Stimulated activated CD8-positive, alpha-beta memory T cell treated with anti-CD3 and anti-CD28 coated beads, Interleukin-4, amount 100 ng/mL, for 48 hours (primary cell): ENCODE measurements at places on chromosomes 2 and 18.
A peak's percentile ranks its signal among the peaks of the same experiment; 100 is the strongest.

- no peak for DNase-seq
These were observed 36.8 kb downstream of the EML6 start for GRCh38 chr2:54760310-54760709.

DNA sequence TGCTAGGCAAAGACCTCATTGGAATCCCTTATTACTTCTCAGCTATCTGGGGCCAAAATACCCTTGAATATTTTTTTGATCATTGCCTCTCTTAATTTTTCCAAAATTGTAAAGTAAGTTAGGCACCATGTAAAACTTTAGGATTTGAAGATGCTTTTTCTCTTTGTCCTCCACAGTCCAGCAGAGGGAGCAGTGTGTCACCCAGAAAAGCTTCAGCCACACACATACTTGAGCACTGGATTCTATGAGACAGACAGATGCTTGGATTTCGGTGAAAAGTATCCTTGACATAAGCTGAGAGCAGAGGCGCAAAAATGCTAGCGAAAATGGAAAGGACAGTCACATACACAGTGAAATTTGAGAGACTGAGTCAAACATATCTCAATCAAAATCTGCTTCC lies 74.7 kb upstream of the KCNJ3 start:
- DNase-seq: no peak

GRCh38 chr2:237065071-237065377 lies 20.7 kb upstream of the COPS8 start:
- DNase-seq: no peak

DNA sequence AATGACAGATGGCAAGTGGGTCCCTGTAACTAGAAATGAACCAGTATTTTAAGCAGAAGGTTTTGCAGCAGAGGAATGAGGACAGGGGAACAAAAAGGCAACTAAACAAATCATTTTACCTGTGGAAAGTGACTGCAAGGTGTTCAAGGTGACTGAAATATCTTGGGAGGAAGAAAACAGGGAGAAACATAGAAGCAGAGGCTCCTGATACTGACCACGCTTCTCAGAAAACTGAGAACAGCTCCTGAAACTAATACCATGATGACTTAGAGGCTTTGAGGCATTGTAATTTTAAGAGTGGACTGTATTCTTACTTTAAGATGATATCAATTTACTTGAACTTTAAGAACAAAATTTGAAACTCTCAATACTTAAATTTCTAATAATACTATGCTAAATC lies at the start of gene DYTN:
Gene DYTN (minus strand): TSS at position 101 of the 400 bp plus-strand sequence. CDS start 117 bp downstream, outside the sequence.
- no peak for DNase-seq

GRCh38 chr18:4211111-4211837 lies 243.8 kb downstream of the DLGAP1 start:
- DNase-seq: no peak

DNA sequence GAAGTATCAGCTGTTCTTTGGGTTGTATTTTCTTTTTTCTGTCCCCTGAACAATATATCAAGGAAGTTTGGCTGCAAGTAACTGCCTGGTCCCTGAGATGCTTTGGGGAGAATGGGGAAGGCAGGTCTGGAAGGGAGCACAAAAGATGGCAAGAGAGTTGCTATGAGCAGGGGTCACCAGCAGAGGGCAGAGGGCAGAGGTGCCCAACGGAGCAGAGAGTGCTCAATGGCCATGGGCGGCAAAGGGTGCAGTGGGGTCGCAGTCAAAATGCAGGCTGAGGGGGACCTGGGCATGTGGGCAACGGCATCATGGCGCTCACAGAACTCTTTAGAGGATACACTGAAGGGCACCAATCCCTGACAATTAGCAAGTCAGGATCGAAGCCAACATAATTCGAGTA lies 107.7 kb upstream of the ATP8B1 start:
- DNase-seq: peak; percentile 45

- DNase-seq: no peak
These were observed 123.7 kb upstream of the SP3 start for GRCh38 chr2:174088706-174089460.

GRCh38 chr2:235921508-235922191 lies 246.5 kb downstream of the GBX2 start:
- DNase-seq: no peak

GRCh38 chr2:233822781-233823730 lies 31.3 kb downstream of the HJURP start:
- DNase-seq: peak; percentile 16

- no peak for DNase-seq
These were observed 339.2 kb upstream of the HNRNPA3 start for GRCh38 chr2:176873403-176873802.

DNA sequence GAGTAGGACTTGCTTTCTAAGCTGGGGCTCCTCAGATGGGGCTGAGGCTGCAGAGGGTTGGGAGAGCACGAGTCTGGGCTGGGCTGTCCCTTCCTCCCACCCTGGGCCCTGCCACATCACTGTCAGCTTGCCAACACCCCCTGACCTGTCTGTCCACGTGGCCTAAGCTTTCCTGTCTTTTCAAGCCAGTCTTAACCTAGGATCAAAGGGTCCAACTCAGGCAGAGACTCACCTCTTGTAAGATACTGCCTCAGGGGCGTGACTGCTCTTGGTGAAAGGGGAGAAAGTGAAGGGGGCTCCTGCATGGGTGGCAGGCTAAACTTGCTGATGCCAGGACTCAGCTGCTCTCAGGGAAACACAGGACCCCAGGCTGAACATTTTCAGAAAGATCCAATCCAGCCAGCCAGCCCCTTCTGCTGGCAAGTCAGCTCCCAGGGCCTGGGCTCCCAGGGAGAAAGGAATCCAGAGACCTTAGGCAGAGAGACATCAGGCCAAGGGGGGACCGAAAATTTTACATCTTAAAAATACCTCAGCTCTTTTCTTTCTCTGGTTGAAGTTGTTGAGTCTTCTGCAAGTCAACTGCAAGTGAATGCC lies 144.2 kb upstream of the ID2 start:
- peak; percentile 23 for DNase-seq

GRCh38 chr2:42274863-42275262 lies 86.2 kb downstream of the COX7A2L start:
- DNase-seq: no peak

DNA sequence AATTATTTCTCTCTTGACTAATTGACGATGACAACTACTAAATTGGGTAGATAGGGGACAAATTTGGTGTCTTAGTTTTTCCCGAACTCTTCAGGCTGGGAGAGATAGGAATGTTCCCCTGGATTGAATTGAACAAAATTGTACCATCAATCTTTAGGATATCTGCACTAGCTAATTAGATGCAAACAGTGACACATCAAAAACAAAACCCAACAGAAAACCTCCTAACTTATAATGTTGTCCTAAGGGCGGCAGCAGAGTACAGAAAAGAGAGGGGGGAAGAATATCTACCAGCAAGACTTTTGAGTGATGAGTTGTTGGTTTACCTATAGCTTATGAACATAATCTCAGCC lies 342.9 kb downstream of the INSIG2 start:
- DNase-seq: no peak

GRCh38 chr2:144942516-144943256 lies 422.8 kb upstream of the ZEB2 start:
- no peak for DNase-seq

GRCh38 chr2:205650450-205650849 lies 31.9 kb upstream of the NRP2 start:
- no peak for DNase-seq

DNA sequence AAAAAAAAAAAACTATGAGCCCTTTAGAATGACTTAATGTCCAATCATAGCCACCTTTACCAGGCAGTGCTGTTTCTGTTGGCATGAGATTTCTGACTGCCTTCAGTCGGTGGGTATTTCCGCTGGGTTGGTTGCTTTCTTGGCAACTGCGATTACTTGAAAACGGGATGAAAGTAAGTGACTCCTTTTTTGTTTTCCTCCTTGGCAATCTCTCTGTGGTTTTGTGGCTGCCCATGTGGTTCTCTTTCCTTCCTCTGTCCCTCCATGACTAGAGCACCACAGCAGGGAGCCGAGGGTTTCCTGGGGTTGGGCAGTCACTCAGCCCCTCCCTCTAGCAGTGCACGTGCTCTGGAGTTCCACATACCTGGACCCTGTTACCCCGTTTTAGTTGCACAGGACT lies 112.1 kb downstream of the KLHL29 start:
- peak; percentile 68 for DNase-seq

DNA sequence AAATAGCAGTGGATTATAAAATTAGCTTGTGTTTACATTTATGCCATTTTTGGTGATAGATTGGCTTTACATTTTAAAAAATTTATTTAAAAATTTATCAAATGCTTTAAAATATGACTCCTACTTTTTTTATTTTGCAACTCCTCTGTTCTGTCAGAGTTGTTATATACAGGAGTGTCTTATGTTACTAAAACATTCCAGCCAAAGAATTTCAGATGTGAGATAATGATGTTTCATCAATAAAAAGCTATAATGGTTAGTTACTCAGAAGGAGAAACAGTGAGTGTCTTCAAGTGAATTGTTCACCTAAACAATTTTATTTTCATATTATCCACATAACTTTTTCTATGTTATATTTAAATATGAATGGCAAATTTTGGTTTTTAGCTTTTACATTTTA lies 52.7 kb downstream of the GLS start:
- DNase-seq: no peak

- no peak for DNase-seq
These were observed 15.8 kb downstream of the CWC22 start for GRCh38 chr2:179991344-179991743.

DNA sequence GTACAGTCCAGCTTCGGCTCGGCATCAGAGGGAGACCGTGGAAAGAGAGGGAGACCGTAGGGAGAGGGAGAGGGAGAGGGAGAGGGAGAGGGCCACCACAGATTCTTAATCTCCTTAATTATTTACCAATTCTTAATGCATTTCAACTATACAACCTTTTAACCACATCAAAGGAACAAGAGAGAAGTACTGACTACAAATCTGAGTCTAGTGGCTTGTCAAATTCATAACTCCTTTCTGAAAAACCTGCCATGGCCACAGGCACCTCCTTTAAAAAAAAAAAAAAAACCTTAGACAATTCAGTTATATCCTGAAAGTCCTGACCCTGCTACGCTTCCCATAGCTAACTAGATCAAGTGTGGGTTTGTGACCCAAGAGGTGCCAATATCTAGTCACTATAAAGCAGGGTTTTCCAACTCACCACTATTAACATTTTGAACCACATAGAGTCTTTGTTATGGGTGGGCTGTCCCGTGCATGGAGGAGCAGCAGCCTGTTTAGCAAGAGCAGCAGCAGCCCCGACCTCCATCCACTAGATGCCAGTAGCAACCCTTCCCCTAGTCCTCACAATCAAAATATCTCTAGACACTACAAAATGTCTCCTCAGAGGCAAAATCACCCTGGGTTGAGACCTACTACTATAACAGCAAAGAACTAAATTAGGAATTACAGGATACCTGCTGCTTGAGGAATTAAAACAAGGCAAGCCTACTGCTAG lies 6.8 kb downstream of the ESCO1 start:
- no peak for DNase-seq

DNA sequence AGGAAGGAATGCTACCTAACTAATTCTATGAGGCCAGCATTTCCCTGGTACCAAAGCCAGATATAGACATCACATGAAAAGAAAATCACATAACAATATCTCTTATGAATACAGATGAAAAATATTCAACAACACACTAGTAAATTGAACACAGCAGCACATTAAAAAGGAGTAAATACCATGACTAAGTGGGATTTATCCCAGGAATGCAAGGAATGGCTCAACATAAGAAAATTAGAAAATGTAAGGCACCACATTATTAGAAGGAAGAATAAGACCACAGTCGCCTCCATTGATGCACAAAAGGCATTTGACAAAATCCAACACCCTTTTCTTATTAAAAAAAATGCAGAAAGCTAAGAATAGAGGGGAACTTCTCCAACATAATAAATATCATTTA lies 133.9 kb downstream of the TTC32 start:
- no peak for DNase-seq

DNA sequence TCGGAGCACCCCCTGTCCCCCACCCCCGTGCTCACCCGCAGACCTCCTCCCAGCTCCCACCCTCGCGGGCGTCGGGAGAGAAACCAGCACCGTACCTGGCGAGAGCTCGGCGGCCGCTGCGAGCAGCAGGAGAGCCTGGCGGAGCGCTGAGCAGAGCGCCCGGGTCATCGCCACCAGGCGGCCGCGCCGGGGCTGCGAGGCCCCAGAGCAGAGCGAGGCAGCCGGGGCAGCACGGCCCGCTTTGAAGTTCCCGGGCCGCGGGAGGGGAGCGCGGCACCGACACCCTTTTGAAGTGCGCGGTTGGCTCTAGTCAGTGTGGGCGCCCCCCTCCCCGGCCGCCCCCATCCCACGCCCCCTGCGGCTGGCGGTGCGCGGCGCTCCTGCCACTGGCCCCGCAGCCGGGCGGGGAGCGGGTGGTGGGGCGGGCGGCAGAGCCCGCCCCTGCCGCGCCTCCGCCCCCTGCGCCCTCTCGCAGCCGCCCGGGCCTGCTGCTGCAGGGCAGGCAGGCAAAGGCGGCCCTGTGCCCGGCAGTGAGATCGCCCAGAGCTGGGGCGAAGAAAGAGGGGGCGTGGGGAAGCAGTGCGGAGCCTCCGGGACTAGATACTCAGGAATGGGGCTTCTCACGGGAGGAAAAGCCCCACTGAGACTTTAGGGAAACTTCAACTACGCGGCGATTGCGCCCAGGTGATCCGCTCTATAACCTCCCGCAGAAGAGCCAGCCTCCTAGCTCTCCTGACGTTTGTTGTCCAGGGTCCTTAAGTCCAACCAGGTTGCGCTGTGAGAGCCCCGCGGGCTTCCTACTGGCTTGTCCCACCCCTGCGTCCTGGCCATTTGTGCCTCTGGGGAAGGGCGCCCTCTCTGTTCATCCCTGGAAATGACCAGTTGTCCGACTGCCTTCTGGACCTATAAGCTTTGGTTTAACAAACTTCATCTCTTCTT lies at the start of gene ACVR1C:
Gene ACVR1C (minus strand): TSS at position 388 of the 939 bp plus-strand sequence. CDS start 220 bp downstream, at position 168.
- DNase-seq: peak; percentile 78

DNA sequence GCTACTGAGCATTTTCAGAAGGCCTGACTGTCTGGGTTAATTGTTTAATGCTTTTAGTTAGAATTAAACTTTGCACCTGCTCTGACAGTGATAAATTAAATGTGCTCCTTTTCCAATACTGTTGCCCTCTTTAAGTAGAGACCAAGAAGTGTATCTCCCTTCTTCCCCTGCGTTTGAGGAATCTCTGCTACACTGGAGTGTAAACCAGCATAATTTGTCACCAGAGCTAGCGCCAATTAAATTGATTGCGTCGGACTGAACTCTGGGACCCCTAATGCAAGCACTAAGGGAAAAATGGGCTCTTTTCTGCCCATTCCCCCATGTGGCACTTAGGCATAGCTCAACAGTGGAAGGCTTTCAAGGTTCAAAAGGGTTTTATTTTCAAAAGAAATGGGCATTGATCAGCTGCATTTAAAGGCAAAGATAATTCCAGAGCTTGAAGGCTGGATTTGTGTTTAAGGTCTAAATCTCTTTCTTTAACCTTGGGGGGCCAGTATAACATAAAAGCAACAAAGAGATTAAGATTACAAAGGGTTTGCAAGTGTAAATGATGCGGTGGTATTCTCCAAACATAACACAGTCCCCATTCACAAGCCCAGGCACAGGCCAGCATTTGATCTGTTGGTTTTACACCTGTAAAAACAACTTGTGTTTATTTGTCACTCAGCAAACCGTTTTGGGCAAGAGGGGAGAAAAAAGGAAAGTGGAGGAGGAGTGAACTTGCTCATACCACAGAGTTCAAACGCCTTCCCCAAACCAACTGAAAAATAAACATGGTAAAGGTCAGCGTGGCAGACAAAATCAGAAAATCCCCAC lies 427.6 kb downstream of the BCL11A start:
- no peak for DNase-seq
